Astrocyte of the hippocampus (primary cell): ENCODE measurements at places on chromosomes 2 and 18.
A peak's percentile ranks its signal among the peaks of the same experiment; 100 is the strongest.

- peak; percentile 47 for DNase-seq
These were observed 22.8 kb upstream of the SCN7A start for GRCh38 chr2:166516712-166517303.

DNA sequence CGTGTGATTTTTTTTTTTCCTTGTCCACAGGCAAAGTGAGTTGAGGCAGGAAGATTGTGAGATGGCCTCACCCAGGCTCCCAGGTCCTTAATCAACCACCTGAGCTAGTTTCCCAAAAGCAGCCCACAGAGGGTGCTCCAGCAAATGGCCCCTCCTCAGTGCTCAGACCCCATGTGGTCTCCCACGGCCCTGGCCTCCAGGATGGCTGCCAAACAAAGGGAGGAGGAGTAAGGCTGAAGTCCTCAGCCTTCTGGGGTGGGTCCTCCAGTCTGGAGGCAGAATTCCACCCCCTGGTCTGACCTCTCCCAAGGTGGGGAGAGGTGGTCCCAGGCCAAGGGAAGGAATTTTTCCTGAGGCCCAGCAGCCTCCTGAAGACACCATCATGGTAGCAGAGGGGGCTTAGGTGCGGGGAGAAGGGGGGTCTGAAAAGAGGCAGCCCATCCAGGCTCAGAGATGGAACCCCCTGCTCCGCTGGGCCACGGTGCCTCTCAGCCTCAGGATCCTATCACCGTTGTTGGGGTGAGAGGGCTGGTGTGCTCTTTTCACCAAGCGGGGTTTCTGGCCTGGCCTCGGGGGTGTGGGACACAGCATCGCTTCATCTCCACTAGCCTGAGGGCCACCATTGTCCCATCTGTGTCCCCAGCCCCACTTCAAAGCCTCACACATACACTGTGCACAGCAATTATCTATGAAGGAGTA, 2.3 kb downstream of the NGEF start:
- DNase-seq: no peak

DNA sequence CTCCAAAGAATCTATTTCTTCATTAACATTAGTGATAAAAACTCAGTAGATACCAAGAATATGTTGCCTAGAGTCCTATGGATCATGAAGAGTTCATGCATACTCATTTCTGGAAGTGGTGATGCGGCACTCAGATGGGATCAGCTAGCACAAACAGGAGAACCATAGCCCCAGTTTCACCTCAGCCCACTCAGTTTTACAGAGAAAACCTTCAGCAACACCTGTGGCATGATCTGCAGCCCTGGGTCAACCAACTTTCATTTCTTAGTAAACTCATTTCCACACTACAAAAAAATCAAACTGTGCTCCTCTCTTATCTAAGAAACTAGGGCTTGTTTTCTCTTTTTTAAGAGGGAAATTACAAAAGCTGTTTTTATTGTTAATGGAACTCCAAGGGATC, 569.4 kb downstream of the CCDC85A start:
- DNase-seq: no peak

DNA sequence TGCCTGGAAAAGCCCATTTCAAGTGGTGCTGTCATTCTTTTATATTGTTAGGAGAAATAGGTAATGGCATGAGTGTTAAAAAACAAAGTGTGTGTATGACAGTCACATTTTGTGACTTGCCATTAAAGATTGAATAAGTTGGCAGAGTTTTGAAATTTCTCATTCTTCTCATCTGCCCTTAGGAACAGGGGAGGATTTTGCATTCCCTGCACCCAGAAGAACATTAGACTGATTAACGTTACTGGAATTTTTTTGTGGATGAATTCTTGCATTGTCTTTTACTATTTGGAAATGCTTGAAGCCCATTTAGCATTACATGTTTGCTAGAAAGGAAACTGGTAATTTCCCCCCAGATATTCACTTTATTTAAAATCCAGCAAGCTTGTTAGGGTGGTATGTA, 162.2 kb downstream of the BABAM2 start:
- peak; percentile 54 for DNase-seq

DNA sequence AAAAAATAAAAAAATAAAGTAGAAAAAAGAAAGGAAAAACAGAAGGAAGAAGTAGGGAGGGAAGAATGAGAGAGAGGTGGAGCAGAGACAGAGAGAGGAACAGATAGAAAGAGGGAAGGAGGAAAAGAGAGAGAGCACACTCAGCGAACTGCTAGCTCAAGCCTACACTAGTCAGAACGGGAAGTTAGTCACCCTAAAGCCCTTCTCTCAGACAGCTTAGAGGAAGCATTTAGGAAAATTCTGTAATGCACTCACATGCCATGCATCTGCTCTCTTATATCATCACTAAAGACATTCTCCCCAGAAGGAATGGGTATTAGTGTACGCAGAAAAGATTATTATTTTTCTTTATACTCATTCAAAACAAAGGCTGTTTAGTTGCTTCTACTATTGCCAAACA, 68.1 kb upstream of the SULT1C3 start:
- DNase-seq: no peak

GRCh38 chr2:179592167-179592936, 269.1 kb downstream of the ZNF385B start:
- peak; percentile 32 for DNase-seq

- peak; percentile 39 for DNase-seq
These were observed 176.8 kb downstream of the RTP5 start for GRCh38 chr2:242046206-242046826.

DNA sequence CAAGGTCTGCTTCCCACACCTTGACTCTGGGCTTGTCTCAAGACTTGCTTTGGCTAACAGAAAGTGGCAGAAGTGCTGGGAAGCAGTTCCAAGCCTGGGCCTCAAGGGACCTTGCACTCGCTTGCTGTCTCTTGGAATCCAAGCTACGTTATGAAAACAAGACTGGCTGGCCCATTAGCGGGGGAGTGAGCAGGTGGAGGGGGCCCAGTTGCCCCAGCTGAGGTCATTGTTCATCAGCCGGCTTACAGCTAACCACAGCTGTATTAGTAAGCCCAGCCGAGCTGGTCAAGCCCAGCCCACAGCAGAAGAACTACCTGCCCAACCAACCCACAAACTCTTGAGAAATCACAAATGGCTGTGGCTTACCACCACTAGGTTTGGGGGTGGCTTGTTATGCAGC, 63.1 kb downstream of the MARCO start:
- DNase-seq: peak; percentile 5

GRCh38 chr2:138601458-138602165, 100.0 kb downstream of the SPOPL start:
- DNase-seq: peak; percentile 12

GRCh38 chr2:105803773-105804172, 59.1 kb downstream of the NCK2 start:
- DNase-seq: no peak

- no peak for DNase-seq
These were observed 186.9 kb downstream of the ZFP36L2 start for GRCh38 chr2:43039376-43040080.

DNA sequence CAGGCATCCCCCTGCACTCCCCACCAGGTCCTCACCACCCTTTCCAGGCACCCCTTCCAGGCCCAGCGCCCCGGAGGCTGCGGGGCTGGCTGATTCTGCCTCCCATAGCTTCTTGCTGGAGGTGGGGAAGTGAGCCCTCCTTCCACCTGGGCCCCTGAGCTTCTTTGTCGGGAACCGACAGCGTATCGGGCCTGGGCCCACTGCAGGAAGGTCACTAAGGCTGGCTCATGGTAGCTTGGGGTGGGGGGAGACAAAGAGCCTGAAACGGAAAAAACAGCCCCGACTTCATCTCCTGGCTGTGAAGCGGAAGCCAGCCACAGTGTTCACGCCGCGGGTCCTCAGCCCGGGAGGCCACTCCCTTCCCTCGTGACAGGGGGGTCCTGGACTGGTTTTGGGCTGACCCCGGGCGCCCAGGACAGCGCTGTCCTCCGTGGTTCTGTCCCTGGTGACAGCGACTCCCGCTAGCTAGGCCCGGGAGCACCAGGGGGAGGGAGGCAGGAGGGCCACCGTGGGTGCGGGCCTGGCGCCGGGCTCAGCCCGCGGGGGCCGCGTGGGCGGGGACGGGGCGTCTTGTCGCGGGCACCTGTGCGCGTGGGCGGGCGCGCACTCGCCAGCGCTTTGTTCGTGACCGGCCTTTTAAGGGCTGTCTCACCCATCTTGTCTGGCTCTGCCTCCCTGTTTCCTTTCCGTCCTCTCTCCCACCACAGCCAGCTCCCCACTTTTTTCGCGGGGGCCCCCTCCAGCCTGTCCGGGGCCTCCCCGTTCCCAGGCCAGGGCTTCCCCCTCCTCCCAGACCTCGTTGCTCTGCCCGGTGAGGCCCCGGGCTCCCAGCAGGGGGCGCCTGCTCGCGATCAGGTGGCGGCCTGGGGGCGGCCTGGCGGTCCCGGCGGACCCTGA, 64.9 kb downstream of the DNMT3A start:
- peak; percentile 75 for DNase-seq

- peak; percentile 27 for DNase-seq
These were observed 91.0 kb downstream of the ICA1L start for GRCh38 chr2:202780514-202781021.

GRCh38 chr2:143158551-143159485, 29.6 kb downstream of the ARHGAP15 start:
- DNase-seq: no peak

GRCh38 chr2:122411231-122411630, 655.8 kb downstream of the TSN start:
- no peak for DNase-seq

DNA sequence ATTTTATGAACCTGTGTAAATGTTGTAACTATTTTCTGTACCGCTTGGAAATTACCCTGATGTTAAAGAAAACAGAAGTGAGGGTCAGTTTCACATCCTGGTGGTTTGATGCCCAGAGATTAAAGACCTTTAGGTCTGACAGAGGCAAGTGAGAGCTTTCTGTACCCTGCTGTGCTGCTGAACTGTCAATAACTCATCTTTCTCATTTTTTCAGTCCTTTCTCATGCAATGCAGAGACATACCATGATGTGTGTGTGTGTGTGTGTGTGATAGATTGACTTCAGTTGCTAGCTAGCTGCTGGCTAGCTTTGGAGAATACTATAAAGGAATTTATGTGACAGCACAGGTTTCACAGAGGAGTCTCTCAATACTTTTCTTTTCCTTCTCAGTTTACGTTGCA, 2025.6 kb upstream of the LRRTM1 start:
- DNase-seq: no peak

DNA sequence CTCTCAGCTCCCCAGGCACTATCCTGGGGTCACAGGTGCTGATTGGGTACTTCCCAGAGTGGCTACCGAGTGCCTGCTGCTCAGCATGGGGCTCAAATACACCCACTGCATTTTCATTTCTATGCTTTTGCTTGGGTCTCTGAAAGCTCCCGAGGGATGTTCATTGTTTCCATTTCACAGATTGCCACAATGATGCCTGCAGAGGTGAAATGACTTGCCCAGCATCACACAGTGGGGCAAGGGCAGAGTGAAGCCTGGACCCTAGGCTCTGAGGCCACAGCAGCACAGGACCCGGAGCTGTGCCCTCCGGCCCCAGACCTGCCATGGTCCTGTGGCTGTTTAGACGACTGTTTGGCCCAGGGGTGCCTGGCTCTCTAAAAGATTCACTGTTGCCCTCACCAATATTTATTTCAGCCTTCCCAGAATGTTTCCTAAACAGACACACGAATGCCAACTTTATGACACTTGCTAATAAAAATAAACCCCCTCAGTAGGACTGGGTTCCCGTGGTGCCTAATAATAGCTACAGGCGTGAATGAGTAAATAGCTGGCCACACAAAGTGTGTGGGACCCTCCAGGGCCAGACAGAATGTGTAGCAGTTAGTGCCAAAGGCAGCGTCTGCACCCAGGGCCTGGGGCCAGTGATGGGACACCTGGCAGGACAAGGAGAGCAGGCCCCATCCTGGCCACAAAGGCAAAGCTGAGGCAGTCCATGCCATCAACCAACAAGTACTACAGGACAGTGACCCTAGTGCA, 11.5 kb upstream of the ST8SIA5 start:
- no peak for DNase-seq

DNA sequence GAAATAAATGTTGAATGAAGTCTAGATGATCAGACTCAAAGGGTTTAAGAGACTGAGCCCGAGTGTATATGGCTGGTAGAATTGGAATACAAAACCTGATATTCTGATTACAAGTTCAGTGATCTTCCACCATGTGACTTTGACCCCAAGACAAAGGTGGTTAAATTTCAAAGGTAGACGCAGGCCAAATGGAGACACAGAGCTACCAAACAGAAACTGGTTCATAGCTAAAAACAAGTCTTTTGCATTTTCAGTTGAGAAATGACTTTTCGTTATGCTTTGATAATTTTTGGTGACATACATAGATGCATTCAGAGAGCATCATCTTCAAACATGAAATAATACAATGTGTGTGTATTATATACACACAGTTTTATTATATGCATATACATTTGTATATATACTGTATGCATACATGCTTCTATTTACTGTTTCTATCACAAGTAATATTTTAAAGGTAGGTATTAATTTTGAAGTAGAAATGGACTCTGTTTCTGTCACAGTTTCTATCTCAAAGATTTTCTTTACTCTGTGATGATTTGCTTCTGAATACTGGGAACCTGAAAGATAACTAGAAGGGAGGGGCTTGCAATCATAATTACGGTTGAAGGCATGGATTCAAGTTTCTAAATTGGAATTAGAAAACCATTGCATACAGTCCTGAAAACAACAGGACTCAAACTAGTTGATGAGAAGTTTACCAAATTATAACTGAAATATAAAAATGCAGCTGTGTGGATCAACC, 142.3 kb downstream of the ABCA12 start:
- no peak for DNase-seq

GRCh38 chr2:172103471-172104272, 972 bp upstream of the DLX2 start:
- peak; percentile 94 for DNase-seq

GRCh38 chr2:10531874-10532637, 83.9 kb upstream of the ODC1 start:
- DNase-seq: no peak

DNA sequence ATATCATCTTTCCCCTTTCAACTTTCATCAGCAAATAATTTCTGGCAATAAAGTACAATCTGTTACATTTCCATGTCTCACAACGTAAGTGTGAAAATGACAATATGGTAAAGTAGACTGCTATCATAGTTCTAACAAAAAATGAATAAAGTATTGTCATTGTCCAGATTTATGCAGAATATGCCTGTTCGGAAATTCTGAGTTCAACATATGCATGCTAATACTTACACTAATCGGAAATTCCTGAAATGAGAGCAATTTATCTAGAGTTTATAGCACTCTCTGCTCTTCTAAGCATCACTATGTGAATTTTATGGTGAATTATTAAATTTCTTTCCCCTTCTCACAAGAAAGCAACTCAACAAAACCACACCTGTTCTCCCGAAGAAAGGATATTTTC, 8.1 kb downstream of the CWC22 start:
- DNase-seq: no peak

GRCh38 chr2:216340280-216340631, 32.0 kb downstream of the MARCHF4 start:
- DNase-seq: no peak

GRCh38 chr2:53549497-53549896, 218.1 kb upstream of the CHAC2 start:
- no peak for DNase-seq
